Activated CD4-positive, CD25-positive, alpha-beta regulatory T cell treated with anti-CD3 and anti-CD28 coated beads, Interleukin-2, amount 50 U/mL, for 24 hours (primary cell): ENCODE measurements at places on chromosomes 7 and 10.

- ATAC-seq = no peak
Observed at GRCh38 chr10:4359003-4359402, 467.0 kb upstream of the AKR1E2 start.

DNA sequence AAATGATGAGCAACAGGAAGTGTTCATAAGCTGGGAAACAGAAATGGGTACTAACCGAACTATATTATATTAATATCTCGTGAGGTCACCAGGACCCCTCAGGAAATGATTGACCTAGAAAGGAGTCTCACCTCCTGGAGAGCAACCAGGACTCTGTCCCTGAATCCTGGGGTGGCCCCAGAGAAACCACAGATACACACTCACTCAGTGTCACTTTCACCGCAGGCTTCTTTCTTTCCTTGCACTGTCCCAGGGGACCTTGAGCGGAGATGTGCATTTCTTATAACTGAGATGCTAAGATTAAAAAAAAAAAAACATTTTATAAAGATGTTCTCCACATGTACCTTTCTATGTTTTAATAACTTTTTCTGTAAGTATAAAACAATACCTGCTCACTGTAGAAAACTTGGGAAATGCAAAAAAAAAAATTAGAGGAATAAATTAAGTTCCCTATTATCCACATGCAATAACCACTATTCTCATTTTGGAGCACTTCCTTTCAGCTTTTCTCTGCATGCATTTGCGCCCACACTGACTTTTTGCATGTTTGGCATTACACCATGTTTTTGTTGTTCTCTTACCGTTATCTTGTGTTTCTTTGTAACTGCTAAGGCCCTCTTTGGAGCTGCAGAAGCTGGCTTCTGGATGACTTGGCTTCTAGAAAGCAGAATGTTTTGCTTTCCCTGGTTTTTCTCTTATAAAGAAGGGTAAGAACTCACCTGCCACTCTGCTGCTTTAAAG lies 15.0 kb downstream of the NOD1 start:
- ATAC-seq = no peak

DNA sequence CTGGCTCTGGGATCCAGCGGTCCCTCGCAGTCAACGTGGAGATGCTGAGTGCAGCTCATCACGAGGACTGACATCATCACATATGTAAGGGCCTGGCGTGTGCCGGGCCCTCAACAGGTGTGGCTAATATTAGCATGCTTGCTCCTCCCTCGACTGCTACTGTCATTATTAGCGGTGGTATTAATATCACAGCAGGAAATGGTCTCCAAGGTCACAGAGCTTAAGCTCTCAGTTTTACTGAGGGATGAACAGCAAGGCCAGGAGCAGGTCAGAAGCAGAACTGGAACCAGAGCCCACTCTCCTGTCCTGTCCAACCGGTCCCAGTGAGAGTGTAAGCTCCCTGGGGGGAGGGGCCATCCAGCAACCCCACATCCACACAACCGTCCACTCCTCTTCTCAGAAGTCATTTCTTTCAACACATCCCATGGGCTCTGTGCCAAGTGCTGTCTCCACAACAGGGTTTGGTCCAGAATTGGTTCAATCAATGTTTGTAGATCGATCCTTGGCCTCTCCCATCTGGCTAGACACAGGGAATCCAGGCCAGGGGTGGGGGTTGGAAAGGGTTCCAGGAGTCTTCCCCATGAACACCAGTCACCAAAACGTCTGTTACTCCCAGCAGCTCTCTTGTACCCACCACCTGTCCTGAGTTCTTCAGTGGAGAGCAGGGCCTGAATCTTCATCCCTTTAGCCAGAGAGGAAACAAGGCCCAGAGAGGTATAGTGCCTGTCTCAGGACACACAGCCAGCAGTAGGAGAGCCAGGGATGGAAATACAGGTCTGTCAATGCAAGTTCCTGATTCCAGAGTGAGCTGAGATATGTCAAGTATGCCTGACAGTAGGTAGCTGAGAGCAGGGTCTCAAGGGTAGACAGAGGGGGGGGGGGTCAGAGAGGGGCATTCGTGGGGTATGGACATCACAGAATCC lies 45.3 kb upstream of the ZMIZ1 start:
- ATAC-seq = no peak

- ATAC-seq = no peak
Observed at GRCh38 chr7:114026486-114027089, 107.8 kb upstream of the PPP1R3A start.
